ENCODE measurements at places on chromosomes 7 and 10.

- no peak for DNase-seq
These were observed 71.1 kb upstream of the TFEC start for GRCh38 chr7:116101704-116102103.

- DNase-seq = no peak
These were observed 130.3 kb downstream of the GNAI1 start for GRCh38 chr7:80264769-80265495.

- DNase-seq = no peak
These were observed 47.6 kb downstream of the SMURF1 start for GRCh38 chr7:99096124-99096887.

- DNase-seq = no peak
These were observed 880 bp upstream of the MGAM2 start for GRCh38 chr7:142110638-142111037.

DNA sequence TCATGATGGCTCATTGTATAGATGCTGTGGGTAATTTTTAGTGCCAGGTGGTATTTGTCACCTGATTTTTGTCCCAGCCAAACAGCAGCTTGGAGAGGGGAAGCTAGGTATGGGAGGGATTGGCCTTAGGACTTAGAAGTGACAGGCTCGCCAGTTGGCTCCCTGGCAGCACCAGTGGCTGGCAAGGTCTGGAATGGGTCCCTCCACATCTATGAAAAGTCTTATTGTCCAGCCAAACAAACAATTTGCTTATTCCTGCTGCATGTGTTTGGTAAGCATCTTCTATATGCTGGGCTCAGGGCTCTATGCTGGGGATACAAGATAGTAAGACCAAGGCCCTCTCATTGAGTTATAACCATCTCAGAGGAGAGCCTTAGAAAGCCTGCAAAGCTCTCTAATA lies 42.5 kb downstream of the SORCS3 start:
- no peak for DNase-seq

DNA sequence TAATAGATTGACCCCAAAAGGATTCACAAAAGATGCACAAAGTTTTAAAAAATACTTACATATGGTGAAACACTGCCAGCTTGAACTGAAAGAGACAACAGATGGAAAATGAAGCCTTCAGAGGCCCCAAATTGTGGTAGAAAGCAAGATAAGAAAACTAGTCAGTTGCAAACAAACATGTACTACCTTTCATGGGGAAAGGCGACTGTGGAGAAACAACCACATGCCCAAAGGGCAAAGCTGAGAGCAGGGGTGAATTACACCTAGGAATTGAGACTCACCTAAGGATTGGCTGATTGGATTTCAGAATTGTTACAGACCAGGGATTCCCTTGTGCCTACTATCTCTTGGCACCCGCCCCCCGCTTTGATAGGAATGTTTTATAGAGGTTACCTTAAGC lies 13.1 kb downstream of the EPC1 start:
- no peak for DNase-seq

GRCh38 chr10:8405596-8405995 lies 351.1 kb downstream of the GATA3 start:
- no peak for DNase-seq

DNA sequence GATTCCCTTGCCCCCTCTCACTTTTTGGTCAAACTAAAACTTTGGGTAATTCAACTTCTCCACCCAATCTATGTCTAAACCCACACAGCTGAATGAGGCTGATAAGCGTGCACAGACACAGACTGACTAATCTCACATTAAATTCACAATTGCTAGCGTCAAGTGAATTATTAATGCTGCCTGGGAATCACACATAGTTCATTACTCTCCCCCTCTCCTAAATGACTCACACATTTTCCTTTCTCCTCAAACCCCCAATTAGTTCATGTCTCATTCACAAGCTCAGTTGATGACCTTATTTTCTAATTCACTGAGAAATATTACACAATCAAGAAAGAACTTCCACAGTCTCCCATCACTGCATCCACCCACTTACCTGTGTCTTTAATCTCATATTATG lies 14.5 kb downstream of the KLF14 start:
- no peak for DNase-seq

GRCh38 chr10:7592627-7593026 lies 74.1 kb downstream of the ITIH5 start:
- no peak for DNase-seq

DNA sequence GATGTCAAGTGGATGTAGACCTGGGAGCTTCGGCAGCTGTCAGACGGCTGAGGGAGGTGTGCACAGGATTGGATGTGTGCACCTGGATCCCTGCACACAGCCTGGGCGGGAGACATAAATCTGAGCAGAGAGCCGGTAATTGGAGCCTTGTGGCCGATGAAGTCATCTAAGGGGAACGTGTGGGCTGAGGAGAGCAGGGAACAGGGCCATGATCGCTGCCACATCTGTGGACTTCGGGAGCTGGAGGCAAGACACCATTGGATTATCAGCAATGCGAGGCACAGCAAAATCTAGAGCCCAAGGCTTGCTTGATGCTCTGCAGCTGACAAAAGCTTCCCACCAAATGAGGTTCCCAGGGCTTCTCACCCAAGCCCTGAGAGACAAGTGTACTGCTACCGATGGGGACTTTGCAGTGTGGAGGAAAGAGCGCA lies 147.7 kb downstream of the PTPN20 start:
- DNase-seq = no peak

DNA sequence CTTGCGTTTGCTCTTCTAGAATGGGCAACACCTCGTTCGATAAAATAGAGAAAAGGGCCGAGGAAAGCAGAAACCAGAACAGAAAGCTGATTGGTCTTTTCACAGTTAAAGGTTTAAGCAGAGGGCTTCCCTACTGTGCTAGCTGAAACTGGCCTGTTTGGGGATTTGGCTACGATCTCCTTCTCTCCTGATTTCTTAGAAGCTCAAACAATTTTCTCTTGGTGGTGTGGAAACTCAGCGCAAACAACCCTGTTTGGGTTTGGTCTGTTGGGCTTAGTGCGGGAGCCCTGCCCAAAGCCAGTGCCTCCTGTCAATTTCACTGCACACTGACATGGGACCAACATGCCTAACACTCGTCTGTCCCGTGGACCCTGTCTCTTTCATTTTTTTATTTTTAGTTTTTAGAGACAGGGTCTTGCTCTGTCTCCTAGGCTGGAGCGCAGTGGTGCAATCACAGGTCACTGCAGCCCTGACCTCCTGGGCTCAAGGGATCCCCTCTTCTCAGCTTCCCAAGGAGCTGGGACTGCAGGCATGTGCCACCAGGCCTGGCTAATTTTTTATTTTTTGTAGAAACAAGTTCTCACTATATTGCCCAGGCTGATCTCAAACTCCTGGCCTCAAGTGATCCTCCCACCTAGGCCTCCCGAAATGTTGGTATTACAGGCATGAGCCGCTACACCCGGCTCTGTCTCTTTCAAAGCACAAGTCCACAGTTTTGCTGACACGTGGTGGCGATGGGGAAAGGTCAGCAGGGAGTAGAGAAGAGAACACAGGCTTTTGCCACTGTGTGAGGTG lies 16.5 kb upstream of the BNIP3 start:
- DNase-seq = no peak

- no peak for DNase-seq
These were observed 39.9 kb upstream of the NRBF2 start for GRCh38 chr10:63093227-63093626.

DNA sequence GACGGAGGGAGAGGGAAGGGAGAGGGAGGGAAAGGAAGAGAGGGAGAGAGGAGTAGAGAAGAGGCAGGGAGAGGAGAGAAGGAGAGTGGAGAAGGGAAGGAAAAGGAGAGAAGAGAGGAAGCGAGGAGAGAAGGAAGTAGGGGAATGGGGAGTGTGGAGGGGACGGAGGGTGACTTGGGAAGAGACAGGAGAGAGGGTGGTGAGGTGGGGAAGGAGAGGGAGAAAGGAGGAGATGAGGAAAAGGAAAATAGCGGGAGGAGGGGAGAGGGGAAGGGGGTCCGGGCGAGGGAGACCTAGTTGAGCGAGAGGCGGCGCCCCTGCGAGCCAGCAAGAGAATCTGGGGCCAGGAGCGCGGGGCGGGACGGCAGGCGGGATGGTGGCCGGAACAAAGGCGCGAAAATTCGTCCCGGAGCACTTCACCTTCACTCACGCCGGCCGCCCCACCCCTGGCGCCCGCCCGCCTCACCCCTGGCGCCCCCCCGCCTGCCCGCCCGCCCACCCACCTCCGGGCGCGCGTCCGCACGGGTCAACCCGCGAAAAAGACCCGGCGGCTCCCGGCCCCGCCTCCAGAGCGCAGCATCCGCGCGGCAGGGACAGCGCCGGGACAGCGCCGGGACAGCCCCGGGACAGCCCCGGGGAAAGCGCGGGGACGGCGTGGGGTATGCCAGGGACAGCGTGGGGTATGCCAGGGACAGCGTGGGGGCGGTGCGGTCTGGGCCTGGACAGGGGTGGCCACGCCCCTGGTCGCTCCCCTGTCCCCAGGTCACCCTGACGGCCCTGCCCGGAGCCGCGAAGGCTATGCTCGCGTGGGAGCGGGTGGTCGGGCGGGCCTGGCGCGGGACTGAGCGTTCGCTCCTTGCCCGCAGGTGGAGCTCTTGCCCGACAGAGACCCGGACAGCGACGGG lies 4.2 kb downstream of the VSTM2A start:
- DNase-seq = no peak

GRCh38 chr10:124166431-124167125 lies 73.2 kb upstream of the CHST15 start:
- DNase-seq = no peak

- DNase-seq = no peak
These were observed 412.6 kb upstream of the SHH start for GRCh38 chr7:156224833-156225225.

- no peak for DNase-seq
These were observed 57.1 kb upstream of the ITPRID1 start for GRCh38 chr7:31456646-31457368.

DNA sequence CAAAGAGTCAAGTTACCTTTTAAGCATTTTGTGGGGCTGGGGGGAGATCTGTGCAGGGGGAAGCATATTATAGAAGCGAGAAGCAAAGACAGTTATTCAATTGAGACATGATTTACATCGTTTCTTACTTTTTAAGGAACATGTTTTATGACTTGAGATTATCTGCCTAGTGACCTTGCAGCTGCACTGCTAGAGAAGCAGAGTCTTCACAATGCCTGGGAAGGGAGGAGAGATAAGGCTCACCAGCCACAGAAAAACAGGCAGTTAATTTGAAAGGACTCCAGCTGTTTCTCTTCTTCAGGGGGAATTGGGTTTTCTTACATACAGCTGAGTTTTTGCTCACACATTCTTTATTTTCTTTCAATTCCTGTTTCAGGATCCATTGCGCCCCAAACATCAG lies 31.0 kb downstream of the PHYH start:
- no peak for DNase-seq

DNA sequence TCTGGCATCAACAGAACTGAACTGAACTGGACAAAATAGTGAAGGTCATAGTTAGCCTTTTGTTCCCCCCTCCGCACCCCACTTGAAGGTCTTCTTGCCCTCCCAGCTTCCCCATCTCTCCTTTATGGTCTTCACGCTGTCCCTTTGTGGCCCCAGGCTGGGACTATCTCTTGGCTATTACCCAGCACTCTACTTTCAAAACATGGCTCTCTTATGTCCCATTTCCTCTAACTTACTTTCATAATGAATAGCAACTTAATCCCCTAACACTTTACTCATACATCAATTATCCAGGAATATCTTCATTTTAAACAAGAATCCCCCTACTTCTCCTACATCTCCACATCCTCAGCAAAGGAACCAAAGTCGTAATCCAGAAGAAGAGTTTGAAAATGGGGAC lies 135.3 kb upstream of the ITGB1 start:
- DNase-seq = no peak

- DNase-seq = no peak
These were observed 39.9 kb upstream of the DUSP5 start for GRCh38 chr10:110457851-110458250.

DNA sequence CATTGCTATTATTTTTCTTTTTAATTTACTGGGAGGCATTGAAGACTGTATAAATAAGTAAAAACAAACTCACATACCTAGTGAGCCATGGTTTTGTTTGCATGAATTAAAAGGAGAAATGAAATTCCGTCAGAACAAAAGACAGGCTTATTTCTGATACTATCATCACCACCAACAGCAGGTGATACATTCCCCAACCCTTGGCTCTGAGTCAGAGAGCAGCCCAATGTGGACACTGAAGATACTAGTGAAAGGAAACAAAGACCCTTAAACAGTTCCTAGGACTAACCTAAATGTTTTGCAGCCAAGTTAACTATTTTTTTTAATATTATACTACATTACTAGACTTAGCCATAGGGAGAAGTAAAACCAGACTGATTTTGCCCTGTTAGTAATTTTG lies 31.6 kb downstream of the CHRM2 start:
- DNase-seq = no peak

GRCh38 chr7:1591396-1591795 lies 21.6 kb upstream of the PSMG3 start:
- DNase-seq = no peak

DNA sequence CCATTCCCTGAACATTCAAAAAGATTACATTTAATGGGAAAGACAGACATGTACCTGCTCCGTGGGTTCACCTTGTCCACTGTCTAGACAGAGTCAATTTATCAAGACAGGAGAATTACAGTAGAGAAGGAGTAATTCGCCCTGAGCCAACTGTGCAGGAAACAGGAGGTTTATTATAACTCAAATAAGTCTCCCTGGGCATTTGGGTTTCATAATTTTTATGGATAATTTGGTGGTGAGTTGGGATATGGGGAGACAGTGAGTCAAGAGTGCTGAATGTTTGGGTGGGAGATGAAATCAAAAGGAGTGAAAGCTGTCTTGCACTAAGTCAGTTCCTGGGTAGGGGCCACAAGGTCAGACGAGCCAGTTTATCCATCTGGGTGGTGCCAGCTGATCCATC lies 165.9 kb upstream of the NAMPT start:
- DNase-seq = no peak

DNA sequence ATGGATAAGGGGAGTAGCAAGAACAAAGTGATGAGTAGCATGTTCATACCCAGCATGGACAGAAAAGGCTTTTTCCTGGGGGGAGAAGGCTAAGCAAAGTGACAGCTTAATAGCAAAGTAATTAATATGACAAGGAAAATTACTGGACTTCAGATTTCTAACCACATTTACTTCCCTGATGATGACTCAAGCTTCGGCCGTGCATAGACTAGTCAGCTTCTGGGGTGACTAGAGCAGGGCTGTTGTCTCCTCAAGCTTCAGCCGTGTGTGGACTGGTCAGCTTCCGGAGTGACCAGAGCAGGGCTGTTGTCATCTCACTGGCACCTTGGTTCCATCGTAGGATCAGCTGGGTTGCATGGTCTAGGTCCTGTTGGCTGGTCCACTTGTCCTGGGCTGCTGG lies 2.1 kb upstream of the ZNF117 start:
- DNase-seq = no peak

GRCh38 chr7:124909808-124910207 lies 19.8 kb downstream of the POT1 start:
- no peak for DNase-seq

DNA sequence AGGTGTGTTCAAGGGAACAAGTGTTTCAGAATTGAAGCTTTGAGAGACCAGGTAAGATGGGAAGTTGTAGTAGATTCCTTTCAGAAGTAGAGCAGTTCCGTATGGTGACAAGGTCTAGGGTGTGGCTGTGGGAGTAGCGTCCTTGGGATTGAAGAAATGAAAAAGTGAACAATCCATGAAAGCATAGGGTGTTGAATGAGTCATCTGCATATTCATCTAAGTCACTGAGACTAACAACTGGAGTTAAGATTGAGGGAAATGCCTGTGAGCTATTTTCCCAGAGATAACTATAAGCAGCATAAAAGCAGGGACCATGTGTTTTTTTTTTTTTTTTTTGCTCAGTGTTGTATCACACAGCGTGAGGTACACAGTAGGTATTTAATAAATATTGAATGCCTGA lies 134.8 kb downstream of the PHTF2 start:
- DNase-seq = no peak

- DNase-seq = no peak
These were observed 18.5 kb downstream of the STRIP2 start for GRCh38 chr7:129452589-129453231.
